ENCODE measurements at places on chromosomes 12 and 14. TPM values are rescaled to one million over a fixed set of nuclear protein-coding genes. Genes with fewer than 3 reads are reported as not detected.

- no peak for DNase-seq
Measured at GRCh38 chr12:40561395-40561966, 130.8 kb upstream of the CNTN1 start.

GRCh38 chr14:94089479-94089878 lies 8.4 kb downstream of the IFI27L1 start:
- DNase-seq: no peak

DNA sequence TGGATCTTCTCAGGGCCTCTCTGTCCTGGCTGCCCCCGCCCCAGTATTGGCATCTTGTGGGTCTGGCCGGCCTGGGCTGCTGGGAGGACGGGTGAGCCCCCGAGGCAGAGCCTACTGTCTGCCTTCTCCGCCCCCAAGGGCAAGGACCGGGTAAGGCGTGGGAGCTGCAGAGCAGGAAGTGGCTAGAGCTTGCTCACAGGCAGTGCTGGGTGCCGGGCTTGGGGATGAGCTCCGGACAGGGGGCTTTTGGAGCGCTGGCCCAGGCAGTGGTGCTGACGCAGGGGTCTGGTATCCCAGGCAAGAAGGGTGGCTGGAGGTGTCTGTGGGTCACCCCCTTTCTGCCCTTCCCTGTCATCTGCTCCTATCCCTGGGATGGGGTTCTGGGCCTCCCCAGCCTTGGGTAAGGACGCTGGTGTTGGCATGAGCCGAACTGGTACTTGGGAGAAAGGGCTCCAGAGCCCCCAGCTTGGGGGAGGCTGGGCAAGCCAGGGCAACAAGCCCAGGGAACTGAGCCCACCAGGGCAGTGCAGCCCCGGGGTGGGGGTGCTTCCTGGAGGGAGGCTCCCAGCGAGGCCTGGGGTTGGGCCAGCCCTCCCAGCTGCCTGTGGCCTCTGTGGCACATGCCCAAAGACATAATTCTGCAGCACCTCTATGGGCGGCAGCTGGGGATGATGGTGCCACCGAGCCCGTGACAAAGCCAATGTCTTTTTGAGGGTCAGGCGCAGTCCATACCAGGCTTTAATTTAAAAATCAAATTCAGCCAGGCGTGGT lies 126.3 kb downstream of the KIF26A start:
- no peak for DNase-seq

GRCh38 chr14:64937171-64937820 lies 5.2 kb downstream of the GPX2 start:
- no peak for DNase-seq

DNA sequence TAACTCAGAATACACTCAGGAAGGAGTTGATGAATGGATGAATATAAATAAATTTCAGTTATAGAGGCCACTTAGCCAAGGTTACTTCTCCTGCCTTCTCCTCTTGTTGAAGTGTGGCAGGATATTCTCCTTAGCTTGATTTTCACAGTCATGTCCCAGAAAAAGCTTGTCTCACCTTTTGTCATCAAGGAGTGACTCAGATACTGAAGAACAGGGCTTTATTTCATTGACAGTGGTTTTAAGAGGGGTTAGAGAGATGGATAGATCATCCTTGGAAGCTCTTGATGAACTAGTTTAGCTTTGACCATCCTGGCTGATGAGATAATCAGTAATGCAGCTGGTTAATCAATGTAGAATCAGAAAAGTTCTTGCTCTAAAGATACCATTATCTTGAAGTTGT lies 35.0 kb upstream of the CFAP54 start:
- no peak for DNase-seq

DNA sequence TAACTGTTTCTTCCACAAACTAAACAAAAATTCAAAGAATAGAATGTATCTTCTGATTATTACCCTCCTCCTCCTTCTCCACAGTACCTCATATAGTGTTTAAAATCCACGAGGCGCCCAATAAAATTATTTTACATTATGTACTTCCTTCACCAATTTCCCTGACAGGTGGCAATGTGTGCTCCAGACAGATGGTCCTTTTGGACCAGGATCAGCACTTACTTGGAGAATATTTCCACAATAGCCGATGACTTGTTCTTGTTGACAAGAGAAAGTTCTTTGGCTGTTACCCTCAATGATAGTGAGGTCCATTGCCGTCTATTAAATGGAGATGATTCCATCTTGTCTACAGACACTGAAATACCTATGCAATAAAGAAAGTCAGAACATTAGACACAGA lies 34.9 kb downstream of the LIMA1 start:
- no peak for DNase-seq

The CCDC88C gene
- total RNA-seq: 266 TPM

The C12orf54 gene
- total RNA-seq: not detected

The NANOG gene
- total RNA-seq: not detected

Measured in CD8-positive, alpha-beta T cell (primary cell).